ENCODE measurements at places on chromosomes 7 and 10. TPM values are rescaled to one million over a fixed set of nuclear protein-coding genes. Genes with fewer than 3 reads are reported as not detected.

The ARHGEF35 gene
- total RNA-seq: 8.6 TPM

The EVX1 gene
- not detected for total RNA-seq

The AKR1C8 gene
- not detected for total RNA-seq

The TRPV6 gene
- 1.1 TPM for total RNA-seq

The SRRM3 gene
- 0.94 TPM for total RNA-seq

The VAX1 gene
- total RNA-seq: not detected

The HTR7 gene
- total RNA-seq: 0.65 TPM

The CYP2C18 gene
- total RNA-seq: 2.1 TPM

The CRYGN gene
- total RNA-seq: not detected

The NEUROD6 gene
- total RNA-seq: not detected

The CBX3 gene
- total RNA-seq: 92.2 TPM

The OR2A12 gene
- not detected for total RNA-seq

The CD36 gene
- 137 TPM for total RNA-seq

The CPN1 gene
- not detected for total RNA-seq

The ICA1 gene
- total RNA-seq: 22.4 TPM

The DNAH11 gene
- total RNA-seq: 5.1 TPM

The FERD3L gene
- not detected for total RNA-seq

The PIP4K2A gene
- total RNA-seq: 41.0 TPM

The BAMBI gene
- total RNA-seq: 24.7 TPM

The REEP3 gene
- 57.8 TPM for total RNA-seq

The CRHR2 gene
- not detected for total RNA-seq

The WEE2 gene
- not detected for total RNA-seq

The HOXA3 gene
- total RNA-seq: 5.7 TPM

The METTL2B gene
- total RNA-seq: 27.4 TPM

The OR2A1 gene
- total RNA-seq: not detected

The UCN3 gene
- total RNA-seq: not detected

The RPEL1 gene
- total RNA-seq: 0.12 TPM

All from left lung (tissue), 14 donors.